ENCODE measurements at places on chromosomes 16 and 17.
A peak's percentile ranks its signal among the peaks of the same experiment; 100 is the strongest.

DNA sequence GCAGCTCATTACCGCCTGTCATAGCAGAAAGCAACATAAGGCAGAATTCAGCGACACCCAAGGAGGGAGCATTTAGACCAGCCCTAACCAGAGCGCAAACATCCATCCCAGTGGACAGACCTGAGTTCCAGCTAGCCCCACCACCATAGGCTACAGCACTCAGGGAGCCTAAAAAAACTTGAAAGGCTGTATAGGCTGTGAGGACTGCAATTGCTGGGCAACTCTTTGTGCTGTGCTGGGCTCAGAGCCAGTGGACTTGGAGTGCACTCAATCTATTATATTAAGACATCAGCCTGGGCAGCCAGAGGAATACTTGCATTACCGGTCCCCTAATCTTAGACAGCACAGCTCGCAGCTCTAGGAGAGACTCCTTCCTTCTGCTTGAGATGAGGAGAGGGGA, 207.3 kb downstream of the KIF2B start:
- no peak for DNase-seq

- DNase-seq, result no peak
Observed at GRCh38 chr17:80753685-80754345, 209.2 kb downstream of the RPTOR start.

DNA sequence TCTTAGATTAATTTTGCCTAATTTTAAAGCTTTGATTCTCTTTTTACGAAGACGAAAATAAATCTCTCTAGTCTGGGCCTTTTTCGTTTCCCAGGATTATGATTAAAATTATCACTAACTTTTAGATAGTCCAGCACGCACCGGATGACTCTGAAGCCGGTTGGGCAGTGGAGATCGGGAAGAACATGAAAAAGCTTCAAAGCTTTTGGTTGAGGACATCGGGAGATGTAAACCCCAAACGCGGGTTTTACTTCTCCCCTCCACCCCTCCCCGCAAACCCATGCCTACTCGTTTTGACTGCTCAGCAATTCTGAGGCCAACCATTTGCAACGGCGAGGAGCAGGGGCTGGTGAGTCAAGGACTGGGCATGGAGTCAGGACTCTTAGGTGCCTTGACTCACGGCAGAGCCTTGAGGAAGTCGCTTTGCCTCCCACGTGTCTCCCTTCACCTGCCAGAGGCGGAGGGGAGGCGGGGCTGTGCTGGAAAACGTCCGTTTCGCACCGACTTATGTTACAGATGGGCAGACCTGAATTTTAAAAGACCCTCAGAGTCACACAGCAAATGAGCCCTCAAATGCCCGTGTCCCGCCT, 989 bp upstream of the DUSP14 start:
- DNase-seq, result peak; percentile 39

GRCh38 chr16:88063211-88063773, 112.1 kb downstream of the BANP start:
- peak; percentile 38 for DNase-seq

- DNase-seq, result no peak
Observed at GRCh38 chr17:49910094-49910857, 58.7 kb upstream of the DLX4 start.

- no peak for DNase-seq
Observed at GRCh38 chr17:37051833-37052232, 103.1 kb downstream of the AATF start.

DNA sequence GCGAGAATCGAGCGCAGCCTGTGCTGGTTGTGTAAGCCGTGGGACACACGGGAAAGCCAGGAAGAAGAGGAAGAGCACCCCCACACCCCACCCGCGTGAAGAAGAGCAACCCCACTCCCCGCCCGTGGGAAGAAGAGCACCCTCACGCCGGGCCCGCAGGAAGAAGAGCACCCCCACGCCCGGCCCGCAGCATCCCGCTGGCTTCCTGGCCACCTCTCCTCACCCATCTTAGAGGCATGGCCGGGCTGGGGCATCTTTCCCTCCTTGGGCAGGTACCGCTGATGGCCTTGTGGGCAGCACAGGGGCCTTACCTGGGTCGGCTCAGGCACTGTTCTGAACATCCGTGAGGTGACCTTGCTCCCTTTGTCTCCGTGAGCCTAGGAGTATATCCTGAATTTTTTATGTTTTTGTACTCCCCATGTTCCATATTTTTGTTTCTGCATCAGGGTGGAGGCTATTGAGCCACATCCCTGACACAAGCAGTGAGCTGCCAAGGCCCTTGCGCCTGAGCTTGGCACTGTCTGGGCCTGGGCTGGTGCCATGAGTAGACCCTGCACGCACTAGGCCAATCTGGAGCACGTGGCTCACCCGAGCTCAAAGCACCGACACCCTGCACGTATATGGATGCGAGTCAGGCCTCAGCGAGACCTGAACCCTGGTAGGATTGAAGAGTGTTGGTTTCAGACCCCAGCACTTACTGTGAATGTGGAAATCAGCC, 71.4 kb upstream of the KCTD5 start:
- no peak for DNase-seq

DNA sequence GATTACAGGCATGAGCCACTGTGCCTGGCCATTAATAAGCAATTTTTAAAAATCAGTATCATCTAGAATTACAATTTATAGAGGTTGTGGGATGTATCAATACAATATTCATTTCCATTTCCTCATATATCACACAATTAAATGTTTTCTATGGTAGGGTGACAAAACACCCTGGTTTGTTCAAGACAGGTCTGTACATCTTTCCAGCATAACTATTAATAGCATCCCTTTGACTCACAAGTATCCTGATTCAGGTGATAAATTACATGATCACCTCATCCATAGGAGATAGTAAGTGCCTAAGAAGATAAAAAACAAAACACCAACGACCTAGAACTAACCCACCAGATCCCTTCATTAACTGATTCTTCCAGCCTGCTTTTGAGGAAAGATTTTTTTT, 13.1 kb downstream of the COIL start:
- DNase-seq, result no peak

- DNase-seq, result no peak
Observed at GRCh38 chr17:42751628-42752027, 6.8 kb upstream of the EZH1 start.

- DNase-seq, result no peak
Observed at GRCh38 chr16:50399411-50399810, 30.6 kb upstream of the BRD7 start.

GRCh38 chr17:43778337-43779144, at the start of gene DUSP3:
Gene DUSP3 (minus strand): TSS chr17:43778977. CDS start chr17:43778924, 53 bp downstream.
- DNase-seq, result peak; percentile 85

DNA sequence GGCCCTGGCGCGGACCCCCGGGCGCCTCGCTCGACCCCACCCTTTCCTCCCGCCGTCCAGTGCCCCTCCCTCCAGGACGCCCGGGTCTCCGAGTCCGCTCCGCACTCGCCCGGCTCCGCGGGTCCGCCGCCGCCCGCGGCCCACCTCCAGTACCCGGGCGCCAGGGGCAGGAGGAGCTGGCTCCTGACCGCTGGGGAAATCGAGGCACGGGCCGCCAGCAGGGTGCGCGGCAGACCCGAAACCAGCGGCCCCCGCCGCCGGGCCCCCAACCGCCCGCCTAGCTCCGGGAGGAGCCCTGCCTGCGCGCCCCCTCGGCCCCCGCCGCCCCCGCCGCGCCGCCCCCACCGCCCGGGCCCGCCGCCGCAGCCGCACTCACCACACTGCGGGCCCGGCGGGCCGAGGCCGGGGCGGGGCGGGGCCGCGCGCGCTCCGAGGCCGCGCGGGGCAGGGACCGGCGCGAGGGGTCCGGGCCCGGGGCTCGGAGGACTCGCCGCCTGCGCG, 333 bp downstream of the MAFG start:
- DNase-seq, result no peak

- DNase-seq, result no peak
Observed at GRCh38 chr17:67050471-67051154, 6.3 kb downstream of the CACNG1 start.

- DNase-seq, result no peak
Observed at GRCh38 chr17:64180089-64181073, 50.4 kb upstream of the ERN1 start.

DNA sequence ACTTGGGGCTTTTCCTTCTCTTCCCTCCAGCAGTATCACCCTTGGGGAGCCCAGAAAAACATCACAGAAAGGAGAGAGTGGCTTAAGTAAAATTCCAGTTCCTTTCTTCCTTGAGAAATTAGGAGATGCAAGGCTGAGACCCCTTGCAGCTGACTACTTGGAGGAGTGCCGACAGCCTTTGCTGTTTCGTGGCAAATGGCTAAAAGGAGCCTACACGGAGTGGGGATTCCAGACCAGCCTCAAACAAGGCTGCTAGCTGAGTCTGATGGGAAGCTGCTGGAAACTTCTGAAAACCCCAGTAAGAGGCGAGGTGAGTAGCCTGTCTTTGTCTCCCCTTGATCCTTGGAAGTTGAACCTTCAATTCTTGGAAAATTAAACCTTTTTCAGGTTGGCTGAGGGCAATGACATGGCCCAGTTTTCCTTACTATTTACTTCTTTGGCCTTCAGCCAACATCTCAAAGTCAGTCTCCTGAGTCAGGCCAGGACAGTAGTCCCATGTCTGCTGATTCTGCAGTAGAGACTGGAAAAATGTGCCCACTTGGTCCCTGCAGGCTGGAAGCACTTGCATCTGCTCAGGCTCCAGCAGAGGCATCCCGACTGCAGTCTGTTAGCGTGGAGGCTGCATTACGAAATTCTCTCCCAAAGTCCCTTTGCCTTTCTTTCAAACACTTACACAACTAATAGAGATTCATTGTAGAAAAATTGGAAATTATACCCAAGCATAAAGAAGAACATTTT, 23.4 kb downstream of the SMIM36 start:
- DNase-seq, result no peak

GRCh38 chr16:11696266-11697012, 28.2 kb downstream of the SNN start:
- DNase-seq, result no peak

DNA sequence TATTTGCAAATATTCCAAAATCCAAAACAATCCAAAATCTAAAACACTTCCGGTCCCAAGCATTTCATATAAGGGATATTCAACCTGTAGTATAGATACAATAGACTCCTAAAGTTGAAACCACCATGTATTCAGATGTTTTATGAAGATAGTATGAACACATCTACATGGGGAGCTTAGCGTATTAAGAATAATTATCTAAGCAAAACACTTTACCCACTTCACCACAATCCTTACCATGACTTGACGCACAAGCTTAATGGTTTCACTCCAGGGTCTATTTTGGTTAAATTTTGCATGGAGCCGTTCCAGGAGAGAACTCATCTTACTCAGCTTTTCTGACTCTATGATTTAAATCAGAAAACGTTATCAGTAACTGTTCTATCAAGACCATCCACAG, 3.5 kb downstream of the MED1 start:
- no peak for DNase-seq

DNA sequence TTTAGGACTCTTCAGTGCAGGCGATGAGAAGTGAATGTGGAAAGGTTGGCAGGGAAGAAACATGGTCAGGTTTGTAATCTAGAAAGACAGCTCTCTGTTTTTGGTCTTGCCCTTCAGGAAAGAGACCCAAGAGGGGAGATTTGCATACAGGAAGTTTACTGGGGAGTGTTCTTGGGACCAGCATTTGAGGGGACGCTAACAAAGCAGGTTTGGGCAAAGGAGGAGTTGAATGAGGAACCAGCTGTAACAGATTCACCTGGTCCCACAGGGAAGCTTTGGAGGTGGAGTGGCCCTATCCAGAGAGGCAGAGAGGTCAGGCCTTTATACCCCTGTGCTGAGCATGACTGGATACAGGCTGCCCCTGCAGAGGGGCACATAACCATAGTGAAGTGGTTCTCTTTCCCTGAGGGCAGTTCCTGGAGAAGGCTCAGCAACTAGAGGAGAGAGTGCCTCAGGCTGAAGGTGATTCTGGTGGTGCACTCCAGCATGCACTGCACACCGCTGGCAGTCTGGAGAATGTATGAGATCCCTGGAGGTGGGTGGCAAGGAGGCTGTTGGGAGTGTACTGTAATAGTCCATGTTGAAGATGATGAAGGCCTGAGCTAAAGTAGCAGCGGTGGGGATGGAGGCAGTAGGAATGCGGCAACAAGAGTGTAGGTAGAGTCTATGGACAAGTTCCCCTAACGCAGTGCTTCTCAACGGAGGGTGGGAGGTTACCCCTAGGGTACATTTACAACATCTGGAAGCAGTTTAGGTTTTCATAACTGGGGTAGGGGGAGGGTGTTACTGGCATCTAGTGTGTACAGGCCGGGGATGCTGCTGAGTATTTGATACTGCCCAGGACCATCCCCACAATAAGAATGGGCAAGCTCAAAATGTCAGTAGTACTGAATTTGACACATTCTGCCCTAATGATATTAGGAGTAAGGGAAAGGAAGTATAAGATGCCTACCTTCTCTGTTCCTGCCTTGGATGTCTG, 37.2 kb downstream of the MAP2K6 start:
- DNase-seq, result no peak

- no peak for DNase-seq
Observed at GRCh38 chr17:59347975-59348391, 16.5 kb downstream of the YPEL2 start.

- DNase-seq, result no peak
Observed at GRCh38 chr17:38620551-38621277, 15.0 kb upstream of the SRCIN1 start.

- DNase-seq, result no peak
Observed at GRCh38 chr17:50423553-50424159, 2.4 kb upstream of the ACSF2 start.

DNA sequence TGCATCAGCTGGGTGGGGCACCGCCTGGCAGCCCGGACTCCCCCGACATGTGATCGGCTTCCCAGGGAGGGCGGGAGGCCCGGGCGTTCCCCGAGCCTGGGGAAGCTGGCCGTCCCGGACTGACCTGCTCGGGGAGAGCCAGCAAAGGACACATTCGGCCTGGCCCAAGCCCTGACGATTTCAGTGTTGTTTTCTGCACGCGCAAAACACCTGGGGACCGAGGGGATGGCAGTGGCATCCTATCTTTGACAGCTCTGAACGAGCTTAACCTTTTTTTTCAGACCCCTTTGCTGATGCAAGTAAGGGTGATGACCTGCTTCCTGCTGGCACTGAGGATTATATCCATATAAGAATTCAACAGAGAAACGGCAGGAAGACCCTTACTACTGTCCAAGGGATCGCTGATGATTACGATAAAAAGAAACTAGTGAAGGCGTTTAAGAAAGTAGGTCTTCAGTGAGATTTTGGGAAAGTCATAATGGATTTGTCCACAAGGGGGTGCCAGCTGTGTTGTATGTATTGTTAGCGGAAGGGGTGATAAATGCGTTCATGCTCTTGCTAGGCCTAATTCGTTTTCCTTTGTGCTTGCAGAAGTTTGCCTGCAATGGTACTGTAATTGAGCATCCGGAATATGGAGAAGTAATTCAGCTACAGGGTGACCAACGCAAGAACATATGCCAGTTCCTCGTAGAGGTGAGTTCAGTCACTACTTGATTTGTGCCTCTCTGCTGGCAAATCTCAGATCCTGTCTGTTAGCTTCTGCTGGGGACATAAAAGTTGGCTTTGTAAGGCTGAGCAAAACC, 1.0 kb downstream of the EIF1 start:
- no peak for DNase-seq
